ENCODE measurements at places on chromosomes 3 and 15.
A peak's percentile ranks its signal among the peaks of the same experiment; 100 is the strongest.

DNA sequence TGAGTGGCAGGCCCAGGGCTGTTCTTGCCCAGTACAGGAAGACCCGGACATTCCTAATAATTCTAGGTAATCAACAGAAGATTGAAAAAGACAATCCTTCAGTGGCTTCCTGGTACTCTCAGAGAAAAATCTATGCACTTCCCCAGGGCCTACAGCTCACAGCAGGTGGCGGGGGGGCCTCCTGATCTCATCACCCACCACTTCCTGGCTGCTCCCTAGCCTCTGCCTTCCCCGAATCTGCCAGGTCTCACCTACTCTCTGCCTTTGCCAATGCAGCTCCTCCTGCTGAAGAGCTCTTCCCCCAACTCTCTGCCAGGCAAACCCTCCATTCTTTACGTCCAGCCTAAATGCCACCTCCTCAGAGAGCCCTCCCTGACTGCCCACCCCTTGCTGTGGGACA lies 37.5 kb downstream of the EHD4 start:
- DNase-seq: peak; percentile 69

- DNase-seq: no peak
Observed at GRCh38 chr3:143429628-143430514, 310.3 kb downstream of the CHST2 start.

- DNase-seq: no peak
Observed at GRCh38 chr15:65512807-65513416, 4.6 kb downstream of the DPP8 start.

- no peak for DNase-seq
Observed at GRCh38 chr3:72384602-72385001, 463.6 kb downstream of the SHQ1 start.

DNA sequence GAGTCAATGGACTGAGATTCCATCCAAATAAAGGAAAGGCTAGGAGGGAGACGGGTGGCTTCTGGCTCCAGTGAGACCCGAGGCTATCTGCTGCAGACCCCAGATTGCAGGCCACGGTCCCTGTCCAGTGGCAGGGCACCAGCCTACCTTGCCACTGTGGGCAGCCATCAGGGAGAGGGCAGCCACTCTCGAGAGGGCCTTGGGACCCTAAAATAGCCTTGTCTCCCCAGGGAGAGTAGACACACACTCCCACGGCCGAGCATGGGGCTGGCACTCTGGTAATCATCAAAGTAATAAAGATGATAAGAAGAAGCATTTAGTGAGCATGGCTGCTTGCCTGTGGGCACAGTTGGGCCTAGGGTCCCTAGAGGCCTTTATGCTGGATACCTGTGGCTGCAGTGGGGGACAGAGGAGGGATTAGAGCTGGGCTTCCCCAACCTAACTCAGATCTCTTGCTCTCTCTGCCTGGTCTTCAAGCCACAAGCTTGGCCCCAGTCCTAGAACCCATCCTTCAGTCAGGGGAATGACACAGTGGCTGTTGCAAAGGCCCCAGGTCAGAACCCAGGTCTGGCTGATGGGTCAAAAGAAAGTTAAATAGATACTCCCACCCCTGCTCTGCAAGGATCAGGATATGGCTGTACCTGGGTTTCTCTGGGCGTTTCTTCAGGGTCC lies 9.2 kb upstream of the VIPR1 start:
- no peak for DNase-seq

GRCh38 chr3:132457286-132457685 lies 40.0 kb downstream of the DNAJC13 start:
- DNase-seq: no peak

DNA sequence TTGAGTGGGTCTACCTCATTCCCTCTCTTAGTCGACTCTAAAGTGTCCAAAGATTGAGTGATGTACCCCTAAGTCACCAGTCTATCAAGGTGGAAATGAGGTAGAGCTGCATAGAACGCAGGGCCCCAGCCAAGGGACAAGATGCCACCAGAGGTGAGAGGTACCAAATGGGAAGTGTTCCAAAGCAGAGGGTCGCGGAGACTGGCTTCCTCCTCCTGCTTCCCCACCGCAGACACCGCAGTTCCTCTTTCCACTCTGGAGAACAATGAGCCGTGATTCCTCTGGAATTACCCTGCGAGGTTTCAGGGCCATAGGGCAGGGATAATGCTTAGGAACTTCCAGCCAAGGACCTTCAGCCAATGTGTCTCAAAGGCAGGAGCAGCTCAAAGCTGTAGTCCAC lies 55.8 kb downstream of the DAPK2 start:
- DNase-seq: no peak

- DNase-seq: no peak
Observed at GRCh38 chr15:80991421-80991820, 1.8 kb upstream of the MESD start.

GRCh38 chr15:67024314-67024997 lies 40.9 kb upstream of the SMAD3 start:
- DNase-seq: peak; percentile 83

GRCh38 chr15:50257924-50258323 lies 7.6 kb downstream of the HDC start:
- DNase-seq: peak; percentile 86

DNA sequence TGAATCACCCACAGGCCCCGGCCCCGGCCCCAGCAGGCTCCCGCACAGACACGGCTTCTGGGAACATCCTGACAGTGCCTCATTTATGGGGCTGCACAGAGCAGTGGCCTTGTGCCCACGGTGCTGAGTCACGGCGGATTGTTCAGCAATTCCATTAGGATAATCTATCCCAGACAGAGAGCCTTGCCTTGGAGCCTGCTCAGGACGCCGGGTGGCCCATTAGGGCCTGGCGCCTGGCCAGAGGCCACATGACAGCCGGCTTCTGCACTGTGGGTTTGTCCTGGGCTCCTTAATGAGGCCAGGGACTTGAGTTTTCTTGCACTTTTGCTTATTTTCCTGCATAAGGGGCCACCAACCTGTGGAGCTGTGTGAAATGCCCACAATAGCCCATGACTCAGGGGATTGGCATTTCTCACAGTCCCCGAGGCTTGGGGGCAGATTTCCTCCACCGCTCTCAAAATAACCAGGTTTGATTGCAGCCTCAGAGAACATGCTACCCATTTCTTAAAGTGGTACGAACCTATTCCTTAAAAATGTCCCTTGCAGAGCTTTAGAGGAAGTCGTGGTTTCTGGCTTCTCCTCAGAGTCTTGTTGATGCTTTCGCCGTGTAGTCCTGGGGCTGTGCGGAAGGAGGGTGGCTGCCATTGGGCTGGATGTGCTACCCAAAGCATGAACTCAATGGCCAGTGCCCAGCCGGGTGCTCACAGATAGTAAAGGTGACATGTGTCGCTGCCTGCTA lies 19.0 kb downstream of the SYNM start:
- DNase-seq: peak; percentile 89

DNA sequence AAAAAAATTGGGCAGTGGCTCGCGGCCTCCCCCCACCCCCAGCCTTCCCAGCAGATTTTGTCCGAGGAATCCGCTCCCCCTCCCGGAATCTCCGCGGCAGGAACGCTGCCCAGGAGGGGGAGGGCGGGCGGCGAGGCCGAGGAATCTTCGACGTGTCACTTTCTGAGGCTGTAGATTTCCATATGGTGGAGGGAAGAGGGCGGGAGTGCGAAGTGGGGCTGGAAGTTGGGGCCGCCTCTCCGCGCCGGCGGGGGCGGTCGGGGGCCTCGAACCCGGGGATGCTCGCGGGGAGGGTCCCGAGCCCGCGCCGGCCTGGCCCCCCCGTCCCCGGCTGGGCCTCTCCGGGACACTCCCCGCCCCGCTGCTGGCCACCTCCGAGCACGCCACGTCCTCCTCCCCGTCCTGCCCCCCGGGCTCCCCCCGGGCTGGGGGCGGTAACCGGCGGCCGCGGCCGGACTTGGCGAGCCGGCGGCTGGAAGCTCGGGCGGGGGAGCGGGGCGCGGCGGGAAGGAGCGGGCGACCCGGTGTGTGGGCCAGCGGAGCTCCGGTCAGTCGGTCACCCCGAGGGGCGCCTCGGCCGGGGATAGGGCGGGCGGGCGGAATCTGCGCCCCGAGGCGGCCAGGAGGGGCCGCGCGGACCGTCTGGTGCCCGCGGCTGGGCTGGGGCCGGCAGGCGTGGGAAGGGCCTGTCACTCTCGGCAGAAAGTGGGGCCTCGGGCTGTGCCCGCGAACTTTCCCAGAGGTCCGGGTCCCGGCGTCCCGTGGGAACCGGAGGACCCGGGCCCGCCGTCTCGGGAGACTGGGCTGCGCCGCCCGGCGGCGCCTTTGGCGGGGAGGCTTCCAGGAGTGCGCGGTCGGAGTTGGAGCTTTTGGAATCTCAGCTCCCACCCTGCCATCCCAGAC lies 951 bp downstream of the FNDC3B start:
- peak; percentile 88 for DNase-seq

- DNase-seq: no peak
Observed at GRCh38 chr15:70562906-70563305, 200.5 kb downstream of the UACA start.

GRCh38 chr3:59580499-59580898 lies 530.7 kb upstream of the CFAP20DC start:
- no peak for DNase-seq

- peak; percentile 26 for DNase-seq
Observed at GRCh38 chr3:32239307-32240158, 1.1 kb downstream of the CMTM8 start.

GRCh38 chr3:136819731-136820679 lies 1.1 kb downstream of the SLC35G2 start:
- DNase-seq: peak; percentile 46

GRCh38 chr3:157030712-157031111 lies 129.2 kb downstream of the CCNL1 start:
- no peak for DNase-seq

- DNase-seq: no peak
Observed at GRCh38 chr3:194956697-194957396, 271.2 kb downstream of the FAM43A start.

DNA sequence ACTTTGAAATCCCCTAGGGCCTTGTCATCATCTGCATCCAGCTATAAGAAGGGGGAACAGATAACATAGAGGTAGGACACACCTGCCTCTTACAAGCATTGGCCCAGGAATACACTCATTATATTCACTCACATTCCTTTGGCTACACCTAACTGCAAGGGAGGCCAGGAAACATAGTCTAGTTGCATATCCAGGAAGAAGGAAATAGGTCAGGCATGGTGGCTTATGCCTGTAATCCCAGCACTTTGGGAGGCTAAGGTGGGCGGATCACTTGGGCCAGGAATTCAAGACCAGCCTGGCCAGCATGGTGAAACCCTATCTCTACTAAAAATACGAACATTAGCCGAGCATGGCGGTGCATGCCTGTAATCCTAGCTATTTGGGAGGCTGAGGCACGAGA lies 48.8 kb downstream of the GTPBP8 start:
- DNase-seq: no peak

DNA sequence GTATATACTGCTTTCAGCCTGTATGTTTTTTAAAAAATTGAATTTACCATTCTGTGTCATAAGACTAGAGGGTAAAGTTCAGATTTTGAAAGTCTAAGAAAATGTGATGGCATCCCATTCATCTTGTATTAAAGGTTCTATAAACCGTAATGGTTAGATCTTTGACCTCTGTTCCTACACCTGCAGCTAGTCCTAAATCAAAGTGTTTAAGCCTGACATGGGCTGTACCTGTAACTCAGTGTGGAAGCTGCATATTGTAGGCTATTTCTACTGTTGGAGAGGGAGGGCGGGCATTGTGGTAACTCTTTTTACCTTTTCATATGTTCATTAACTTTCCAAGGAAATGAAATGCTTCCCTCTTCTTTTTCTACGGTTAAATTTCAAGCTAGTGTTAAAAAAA lies 53.9 kb downstream of the ARHGEF26 start:
- no peak for DNase-seq

GRCh38 chr15:63080634-63081250 lies 38.2 kb downstream of the TPM1 start:
- DNase-seq: no peak

DNA sequence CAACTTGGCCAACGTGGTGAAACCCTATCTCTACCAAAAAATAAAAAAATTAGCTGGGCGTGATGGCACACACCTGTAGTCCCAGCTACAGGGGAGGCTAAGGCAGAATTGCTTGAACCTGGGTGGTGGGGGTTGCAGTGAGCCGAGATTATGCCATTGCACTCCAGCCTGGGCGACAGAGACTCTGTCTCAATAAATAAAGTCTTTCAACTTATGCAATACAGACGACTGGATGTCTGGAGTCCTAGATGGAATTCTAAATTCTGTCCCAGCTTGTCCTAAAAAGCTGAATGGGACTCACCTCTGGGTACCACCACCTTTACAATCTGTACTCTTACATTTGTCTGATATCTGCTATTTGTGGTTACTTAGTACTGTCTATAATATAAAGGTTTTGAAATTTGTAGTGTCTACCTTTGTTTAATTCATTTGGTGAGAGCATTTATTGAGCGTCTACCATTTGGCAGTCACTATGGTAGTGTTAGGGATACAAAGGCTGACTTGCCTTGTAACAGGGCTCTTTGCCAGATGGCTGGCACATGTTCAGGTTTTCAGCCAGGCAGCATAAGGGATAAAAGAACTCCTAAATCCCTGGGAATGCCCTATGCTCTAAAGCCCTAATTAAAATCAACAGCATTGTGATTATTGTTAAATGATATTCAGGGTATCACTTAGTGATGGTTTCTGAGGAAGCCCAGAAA lies 7.2 kb upstream of the ZNF609 start:
- DNase-seq: no peak

GRCh38 chr3:135141672-135142071 lies 346.6 kb downstream of the EPHB1 start:
- DNase-seq: no peak

DNA sequence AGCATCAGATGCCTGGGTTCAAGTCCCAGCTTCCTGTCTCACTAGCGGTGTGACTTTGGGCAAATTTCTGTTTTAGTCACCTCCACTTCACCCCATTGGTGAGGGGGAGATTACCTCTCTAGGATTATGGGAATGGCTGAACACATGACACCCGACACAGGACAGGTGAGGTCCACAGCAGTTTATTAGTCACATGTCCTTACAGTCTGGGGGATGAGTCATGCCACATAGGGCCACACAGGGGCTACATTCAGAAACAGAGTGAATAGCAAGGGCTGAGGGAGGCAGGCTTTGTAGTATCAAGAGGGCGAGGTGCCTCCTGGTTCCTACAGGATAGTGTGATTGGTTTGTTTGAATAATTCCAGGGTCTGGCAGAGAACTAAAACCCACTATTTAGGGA lies 15.2 kb upstream of the ITGA11 start:
- DNase-seq: no peak

- no peak for DNase-seq
Observed at GRCh38 chr3:117660941-117661817, 951.6 kb downstream of the TUSC7 start.

DNA sequence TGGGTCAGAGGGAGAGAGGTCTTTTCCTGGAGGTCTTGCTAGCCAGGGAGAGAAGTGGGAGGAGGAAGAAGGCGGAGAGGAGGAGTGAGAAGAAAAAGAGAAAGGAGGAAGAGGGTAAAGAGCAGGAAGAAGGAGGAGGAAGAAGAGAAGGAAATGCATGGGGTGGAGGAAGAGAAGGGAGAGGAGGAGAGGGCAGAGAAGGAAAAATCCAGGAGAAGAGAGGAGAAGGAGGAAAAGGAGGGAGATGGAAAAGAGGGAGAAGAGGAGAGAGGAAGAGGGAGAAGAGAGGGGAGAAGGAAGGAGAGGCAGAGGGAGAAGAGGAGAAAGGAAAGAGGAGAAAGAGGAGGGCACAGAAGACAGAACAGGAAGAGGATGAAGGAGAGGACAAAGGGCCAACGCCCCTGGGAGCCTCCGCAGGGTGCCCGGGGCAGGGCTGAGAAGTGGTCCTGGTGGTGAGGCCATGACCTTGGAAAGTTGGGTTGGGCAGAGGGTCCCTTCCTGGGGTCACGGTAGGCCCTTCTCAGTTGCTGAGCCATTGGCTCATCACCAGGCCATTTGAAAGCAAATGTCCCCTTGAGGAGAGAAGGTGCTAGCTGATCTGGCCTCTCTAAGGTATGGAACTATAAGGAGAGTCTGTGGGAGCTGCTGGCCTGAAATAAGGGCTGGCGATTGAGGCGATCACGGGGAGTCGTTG lies 1.2 kb upstream of the SEMA3F start:
- DNase-seq: no peak

GRCh38 chr3:185958626-185959025 lies 20.8 kb upstream of the TRA2B start:
- no peak for DNase-seq
